ENCODE measurements at places on chromosomes 11 and 22.

DNA sequence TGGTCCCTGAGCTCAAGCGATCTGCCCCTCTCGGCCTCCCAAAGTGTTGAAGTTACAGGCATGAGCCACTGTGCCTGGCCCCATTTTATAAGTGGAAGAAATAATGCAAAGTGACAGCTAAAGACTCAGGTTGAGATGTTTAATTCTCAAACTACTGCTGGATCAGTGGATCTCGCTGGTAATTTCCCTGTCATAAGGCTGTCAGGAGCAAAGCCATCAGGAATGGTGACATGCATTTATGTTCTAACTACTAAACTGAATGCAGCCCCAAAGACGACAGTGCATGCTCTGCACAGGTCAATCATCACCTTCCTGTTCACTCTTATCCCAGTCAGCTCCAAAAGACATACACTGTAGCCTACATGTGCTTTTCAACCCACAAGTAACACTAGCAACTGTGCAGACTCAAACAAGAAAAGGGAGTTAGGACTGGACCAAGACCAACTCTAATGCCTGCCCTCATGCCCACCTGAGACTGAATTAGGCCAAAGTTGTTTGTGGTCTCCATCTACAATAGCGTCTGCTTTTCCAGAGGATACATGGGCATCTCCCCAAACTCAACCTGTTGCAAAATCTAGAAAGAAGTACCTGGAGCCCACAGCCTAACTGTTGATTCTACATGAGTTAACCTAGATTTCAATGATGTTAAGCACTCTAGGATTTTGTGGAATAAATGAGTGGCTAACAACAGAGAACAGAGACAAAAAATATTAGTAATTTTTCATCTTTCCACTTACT lies 14.8 kb downstream of the TMEM216 start:
- DNase-seq: no peak

GRCh38 chr11:86693518-86693917 lies 21.1 kb upstream of the ME3 start:
- no peak for DNase-seq

DNA sequence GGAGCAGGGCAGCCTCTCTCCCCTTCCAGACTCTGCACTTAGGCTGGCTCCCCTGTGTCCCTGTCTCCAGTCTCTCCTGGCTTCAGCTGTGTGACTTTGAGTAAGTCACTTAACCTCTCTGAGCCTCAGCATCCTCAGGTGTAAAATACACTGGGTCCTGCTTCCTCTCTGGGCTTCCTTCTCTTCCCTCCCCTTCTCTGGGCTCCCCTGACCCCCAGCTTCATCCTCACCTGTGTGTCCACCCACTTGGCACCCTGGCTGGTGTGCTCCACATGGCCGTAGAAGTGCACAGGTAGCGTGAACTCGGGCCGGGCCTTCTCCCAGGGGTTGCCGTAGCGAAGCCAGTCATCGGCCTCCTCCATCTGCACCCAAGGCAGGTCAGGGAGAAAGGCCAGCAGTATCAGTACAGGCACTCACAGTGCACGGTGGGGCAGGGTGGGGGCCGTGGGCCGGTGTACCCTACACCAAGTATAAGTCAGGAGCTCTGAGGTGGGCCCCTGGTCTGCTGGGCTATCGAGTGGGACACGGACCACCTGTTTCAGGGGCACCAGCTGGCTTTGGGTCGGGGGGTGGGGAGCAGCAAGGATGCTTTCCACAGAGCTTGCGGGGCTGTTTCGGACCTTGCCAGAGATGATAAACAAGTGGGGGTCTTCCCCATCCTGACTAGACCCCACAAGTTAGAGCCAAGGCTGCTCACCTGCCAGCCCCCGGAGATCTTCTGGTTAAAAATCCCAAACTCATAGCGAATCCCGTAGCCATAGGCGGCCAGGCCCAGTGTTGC lies 2.0 kb downstream of the PYGM start:
- no peak for DNase-seq

- DNase-seq: no peak
These were observed 221.3 kb downstream of the INSC start for GRCh38 chr11:15336021-15336420.

DNA sequence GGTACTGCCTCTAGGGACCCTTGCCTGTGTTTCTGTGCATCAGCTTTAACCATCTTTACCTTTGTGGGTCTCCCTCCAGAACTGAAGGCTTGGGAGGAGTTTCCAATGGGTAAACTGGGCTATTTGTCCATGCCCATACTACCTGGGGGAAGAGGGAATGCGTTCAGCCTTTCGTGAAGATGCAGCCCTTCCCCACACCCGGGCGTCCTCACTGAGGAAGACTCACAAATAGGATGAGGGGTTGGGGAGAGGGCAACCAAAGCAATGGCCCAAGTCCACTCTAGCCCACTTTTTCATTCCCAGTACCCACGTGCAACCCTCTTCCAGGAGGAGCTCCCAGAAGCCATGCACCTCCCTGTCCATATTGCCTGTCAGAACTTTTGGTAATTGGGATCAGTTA lies 61.8 kb upstream of the ADA2 start:
- no peak for DNase-seq

DNA sequence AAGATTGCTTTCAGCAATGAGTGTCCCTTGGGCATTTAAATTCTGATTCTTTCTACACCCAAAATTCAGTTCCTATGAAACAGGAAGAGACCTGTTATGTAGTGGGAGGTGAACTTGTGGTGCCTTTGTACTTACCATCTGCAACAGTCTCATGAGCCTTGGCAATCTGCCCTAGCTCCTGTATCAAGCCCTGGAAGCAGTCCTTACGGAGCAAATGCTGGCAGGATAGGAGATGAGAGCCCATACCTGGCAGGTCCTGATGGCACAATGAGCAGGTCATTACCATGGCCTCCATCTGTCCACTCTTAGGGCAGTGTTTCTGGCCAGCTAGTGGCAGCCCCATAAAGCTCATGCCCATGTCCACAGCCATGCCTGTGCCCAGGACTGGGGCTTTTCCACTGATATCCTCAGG lies 10.8 kb downstream of the TRIM66 start:
- DNase-seq: no peak

DNA sequence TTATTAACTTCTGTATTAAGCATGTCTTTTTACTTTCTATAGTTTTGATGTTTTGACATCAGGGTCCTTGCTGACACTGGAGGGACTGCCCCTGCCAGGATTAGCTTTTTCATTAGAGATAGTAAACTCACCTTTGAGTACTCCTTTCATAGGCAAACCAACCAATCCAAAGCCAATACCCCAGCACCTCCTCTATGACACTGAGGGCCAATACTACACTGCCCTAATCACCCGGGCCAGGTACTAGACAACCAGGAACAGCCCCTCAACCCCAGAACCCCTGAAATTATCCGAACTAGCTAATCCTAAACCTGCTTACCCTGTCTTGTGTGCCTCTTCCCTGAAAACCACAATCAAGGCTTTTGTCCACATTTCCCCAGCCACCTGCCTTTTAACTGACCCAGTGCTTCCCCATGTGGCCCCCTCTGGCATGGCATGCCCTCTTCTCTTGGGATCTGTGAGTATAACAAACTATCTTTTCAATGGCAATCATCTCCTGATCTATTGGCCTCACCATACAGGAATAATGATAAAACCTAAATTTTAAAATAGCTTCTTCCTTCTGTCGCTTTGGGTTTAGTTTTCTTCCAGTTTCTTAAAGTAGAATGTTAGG lies 31.2 kb downstream of the RAB6A start:
- DNase-seq: no peak

DNA sequence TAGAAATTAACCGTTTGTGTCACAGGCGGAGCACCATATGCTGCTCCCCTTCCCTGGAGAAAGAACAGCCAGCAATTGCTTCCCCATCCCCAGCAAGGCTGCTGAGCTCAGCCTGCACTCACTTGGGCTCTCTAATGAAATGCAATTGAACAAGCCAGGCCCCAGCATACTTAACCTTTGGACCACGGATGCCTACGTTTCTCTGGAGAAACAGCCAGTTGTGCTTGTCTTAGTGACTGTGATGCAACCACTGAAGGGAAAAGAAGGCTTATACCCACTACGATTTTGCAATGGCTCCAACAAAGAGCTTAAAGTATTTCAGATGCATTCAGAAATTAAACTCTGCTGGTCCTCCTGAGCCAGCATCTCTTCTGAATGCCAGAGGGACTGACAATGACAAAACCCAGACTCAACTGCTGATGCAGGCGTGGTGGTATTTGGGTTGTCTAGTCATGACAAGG lies 51.3 kb upstream of the SESN3 start:
- DNase-seq: no peak

DNA sequence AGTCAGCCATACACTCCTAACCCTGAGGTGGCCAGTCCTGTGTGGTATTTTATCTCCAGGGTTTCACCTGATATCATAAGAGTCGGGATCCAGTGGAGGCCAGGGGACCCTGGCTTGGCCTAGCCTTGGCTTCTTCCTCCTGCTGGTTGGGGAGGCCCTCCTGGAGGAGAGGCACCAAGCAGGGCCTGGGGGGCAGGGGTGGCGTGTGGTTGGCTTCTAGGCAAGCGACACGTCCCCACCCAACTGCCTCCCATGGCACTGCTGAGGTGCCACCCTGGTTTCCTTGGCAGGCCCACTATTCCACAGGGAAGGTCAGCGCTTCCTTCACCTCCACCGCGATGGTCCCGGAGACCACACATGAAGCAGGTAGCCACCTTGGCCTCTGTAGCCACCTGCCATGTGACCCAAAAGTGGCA lies 20.4 kb downstream of the PPIL2 start:
- no peak for DNase-seq

DNA sequence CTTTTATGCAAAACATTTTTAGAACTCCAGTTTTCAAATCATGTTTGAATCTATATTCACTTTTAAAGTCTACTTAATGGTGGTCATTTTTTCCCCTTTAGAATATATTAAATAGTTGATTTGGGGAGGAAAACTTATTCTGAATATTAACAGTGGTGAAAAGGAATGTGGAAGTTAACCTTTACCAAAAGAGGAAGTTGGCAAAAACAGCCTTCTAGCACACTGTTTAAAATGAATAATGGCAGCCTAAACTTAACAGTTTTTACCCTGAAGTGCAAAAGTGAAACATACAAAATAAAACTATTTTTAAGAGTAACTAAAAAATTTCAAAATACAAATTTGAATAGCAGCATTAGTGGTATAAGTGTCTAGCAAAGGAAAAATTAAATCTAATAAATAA lies 86.4 kb downstream of the GRK3 start:
- DNase-seq: no peak

GRCh38 chr11:74468058-74468457 lies 709 bp upstream of the KCNE3 start:
- DNase-seq: no peak

DNA sequence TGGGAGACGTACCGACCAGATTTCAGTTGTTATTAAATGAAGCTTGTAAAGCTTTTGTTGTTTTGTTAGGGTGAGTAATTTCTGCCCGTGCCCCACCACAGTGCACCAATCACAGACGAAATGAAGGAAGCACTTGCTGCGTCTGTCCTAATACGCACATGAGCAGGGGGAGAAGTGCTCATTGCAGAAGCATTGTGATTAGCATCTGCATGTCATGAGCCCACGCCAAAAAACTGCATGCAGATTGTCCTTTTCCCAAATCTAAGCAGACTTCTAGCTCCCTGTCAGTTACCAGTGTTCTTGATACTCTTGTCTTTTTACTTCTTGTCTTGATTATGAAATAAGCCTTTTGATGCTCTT lies 15.5 kb downstream of the RBX1 start:
- DNase-seq: no peak

- DNase-seq: no peak
These were observed 285.1 kb downstream of the TBC1D22A start for GRCh38 chr22:47047321-47048122.

GRCh38 chr11:121206810-121207209 lies 85.8 kb upstream of the SC5D start:
- DNase-seq: no peak

- no peak for DNase-seq
These were observed 10.7 kb downstream of the TUB start for GRCh38 chr11:8091721-8092120.

DNA sequence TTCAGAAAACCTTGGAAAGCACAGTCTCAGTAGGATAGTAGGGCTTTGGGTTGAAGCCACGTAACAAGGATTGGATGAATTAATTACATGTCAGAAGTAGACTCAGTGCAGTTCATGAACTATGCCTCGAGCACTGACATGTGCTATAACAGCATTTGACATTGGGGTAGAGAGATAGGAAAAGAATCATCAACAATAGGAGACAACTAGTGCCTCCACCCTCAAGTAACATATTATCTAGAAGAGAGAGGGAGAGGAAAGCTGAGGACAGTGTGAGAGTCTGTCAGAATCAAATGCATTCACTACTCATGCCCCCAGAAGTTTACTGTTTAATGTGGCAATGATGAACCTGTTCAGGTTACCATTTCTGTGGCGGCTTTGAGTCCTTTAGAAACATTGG lies 26.4 kb downstream of the MMP13 start:
- DNase-seq: no peak

Data from activated CD4-positive, alpha-beta T cell treated with anti-CD3 and anti-CD28 coated beads for 1 hour (primary cell).